ENCODE measurements at places on chromosomes 1 and 21.

GRCh38 chr1:213119794-213120193 is 68.8 kb downstream of the RPS6KC1 start:
- DNase-seq, result no peak

DNA sequence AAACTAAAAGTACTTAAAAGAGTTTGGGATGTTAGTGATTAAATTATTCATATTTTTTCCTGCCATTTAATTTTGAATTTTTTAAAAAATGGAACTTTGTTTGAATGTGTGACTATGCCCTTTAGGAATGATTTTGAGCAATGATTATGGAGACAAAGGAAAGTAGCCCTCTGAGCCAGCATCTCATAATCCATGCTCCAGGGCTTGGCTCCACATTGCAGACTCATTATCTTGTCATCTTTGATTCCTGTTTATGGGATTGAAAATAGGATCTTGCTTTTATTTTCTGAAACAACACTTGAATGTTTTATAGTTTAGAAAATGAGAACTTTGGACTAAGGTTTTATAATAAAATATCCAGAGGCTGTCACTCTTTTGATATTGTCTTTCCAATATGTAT is 14.5 kb downstream of the AXDND1 start:
- no peak for DNase-seq

GRCh38 chr1:45146833-45147232 is 59.6 kb downstream of the ZSWIM5 start:
- no peak for DNase-seq

GRCh38 chr1:244200596-244200995 is 149.5 kb downstream of the ZBTB18 start:
- no peak for DNase-seq

GRCh38 chr1:245432228-245432875 is 277.6 kb downstream of the KIF26B start:
- DNase-seq, result no peak

GRCh38 chr1:108345776-108346531 is 102.1 kb upstream of the NBPF4 start:
- DNase-seq, result no peak

GRCh38 chr1:41850029-41850428 is 68.7 kb downstream of the HIVEP3 start:
- peak; percentile 34 for DNase-seq

GRCh38 chr1:70993798-70994197 is 53.8 kb downstream of the PTGER3 start:
- no peak for DNase-seq

Measured in NCI-H2107 (cell line).